CD8-positive, alpha-beta memory T cell (primary cell): ENCODE measurements at places on chromosomes 2 and 18.

- no peak for DNase-seq
Measured at GRCh38 chr18:56391931-56392590, 246.3 kb downstream of the TXNL1 start.

DNA sequence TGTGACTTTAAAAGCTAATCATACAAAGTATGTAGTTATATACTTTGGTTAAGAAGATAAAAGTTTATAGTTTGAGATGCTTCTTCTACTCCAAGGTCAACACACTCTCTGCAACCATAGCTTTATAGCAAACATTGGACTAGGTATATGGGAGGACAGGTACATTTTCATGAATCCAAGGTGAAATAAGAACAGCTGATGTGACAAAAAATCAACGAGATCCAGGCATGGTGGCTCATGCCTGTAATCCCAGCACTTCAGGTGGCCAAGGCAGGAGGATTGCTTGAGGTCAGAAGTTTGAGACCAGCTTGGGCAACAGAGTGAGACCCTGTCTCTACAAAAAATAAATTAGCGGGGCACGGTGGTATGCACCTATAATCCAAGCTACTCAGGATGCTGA lies 163.3 kb upstream of the VWC2L start:
- no peak for DNase-seq

DNA sequence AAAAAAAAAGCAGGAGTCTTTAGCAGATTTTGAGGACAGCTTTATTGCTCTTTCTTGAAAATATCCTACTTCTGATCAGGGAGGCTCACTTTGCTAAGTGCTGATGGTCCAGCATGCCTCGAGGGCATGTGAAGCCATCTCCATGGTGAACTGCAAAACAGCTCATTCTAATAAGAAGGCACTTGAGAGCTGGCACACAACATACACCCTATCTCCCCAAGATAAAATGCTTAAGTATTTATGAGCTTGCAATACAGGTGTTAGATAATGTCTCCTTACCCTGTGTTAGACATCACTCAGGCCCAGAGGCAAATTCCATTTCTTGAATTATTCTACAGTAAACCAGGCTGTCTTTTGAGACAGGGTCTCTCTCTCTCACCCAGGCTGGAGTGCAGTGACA lies 2.7 kb downstream of the ENOSF1 start:
- no peak for DNase-seq

DNA sequence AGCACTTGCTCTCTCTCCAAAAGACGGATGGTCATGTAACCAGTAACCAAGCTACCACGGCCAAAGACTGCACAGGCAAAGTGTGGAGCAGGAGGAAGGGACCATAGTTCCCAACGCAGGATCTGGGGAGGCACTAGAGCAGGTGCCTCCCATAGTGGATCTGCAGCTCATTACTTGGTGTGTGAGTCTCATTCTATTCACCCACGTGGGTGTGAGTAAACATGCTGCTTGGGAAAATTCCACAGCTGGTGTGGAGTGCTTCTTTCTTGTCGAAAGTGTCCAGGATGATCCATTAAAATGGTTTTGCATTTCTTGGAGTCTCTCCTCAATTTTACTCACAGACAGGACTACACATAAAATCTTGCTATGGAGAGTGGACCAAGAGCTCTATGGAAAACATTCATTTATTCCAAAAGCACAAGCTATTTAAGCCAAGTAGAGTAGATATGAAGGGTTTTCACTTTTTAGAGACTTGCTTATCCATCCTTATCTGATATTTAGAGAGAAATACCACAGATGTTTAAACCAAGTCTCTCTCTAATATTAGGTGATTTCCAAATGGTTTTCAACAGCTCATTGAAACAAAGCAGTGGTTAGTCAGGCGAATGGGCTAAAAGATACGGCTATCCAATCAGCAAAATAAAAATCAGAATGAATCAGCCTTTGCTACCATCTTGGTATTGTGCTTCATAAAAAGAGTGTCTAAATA lies 104.3 kb upstream of the CCDC195 start:
- no peak for DNase-seq

DNA sequence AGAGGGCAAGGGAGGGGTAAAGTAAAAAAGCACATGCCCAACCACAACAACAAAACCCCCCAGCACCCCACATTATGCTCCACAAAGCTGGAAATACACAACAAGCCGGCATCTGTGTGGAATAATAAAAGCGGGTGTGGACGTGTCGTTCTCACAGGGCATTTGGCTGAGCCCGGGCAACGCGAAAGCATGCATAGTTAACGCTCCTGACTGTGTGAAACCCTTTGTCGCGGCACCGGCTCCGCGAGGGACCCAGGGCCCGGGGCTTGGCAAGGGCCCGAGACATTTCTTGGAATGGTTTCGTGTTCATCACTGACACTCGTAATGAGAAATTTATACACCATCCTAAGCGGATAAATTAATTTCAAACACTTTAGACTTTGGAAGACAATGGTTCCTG lies 165.6 kb downstream of the INHBB start:
- DNase-seq, result no peak

DNA sequence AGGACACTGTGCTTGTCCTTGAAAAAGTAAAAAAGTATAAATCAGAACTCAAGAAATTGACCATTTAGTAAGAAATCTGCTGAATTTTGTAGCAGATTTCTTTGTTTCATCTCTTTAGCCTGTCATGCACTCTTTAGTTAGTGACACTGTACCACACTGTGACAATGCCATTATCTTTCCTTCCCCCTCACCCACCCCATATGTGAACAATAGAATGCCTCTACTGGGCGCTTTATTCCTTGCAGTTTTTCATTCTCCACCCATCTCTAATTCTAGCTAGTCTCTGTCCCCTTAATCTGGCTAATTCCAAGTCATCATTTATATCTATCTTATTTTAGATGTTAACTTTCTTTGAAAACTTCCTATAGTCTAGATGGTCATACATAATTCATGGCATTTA lies 241.0 kb downstream of the LRP1B start:
- no peak for DNase-seq

DNA sequence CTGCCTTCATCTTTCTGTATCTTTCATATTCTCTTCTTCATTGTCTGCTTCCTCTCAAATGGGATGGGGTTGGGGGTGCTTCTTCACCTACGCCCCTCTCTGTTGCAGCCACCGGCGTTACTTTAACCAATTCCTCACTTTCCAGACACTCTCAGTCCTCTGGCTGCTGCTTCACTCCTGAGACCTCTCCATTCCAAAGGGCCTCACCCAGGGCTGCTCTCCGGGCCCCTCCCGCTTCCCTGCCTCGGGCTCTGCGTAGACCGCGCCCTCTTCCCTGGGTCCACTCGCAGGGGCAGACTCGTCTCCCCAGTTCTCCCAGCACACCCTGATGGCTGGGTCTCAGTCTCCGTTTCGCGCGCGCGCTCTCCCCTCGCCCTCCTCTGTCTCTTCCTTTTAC lies 926 bp downstream of the SERPINB8 start:
- no peak for DNase-seq
